ENCODE measurements at places on chromosomes 2 and 18.

DNA sequence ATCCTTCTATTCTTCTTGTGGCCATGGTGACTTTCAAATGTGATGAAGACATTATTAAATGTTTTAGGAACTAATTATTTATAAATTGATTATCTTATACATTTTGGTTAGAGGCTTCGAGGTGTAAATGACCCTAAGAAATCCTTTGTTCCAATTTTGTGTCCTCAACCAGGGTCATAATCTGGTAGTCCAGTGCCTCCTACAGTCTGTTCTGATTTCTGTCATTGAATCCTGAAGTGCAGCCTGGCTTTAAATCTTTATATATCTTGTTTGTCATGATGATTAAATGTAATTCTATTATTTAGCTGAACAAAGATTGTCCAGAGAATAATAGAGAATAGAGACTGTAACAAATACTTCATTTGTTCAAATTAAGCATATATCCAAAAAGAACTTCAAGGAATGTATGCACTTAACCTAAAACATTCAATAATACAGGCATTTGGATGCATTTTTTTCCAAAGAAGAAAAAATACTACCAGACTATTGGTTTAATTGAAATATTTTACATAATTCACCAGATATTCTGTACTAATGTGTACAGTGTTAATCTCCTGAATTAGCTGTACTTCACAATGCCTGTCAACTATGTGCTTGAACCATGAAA is 89.8 kb downstream of the PRPF40A start:
- DNase-seq: peak; percentile 75

DNA sequence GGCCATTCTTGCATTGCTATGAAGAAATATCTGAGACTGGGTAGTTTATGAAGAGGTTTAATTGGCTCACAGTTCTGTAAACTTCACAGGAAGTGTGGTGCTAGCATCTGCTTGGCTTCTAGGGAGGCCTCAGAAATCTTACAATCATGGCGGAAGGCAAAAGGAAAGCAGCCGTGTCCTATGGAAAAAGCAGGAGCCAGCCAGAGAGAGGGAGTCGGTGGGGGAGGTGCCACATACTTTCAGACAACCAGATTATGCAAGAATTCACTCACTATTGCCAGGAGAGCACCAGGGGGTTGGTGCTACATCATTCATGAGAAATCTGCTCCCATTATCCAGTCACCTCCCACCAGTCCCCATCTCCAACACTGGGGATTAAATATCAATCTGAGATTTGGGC is 64.1 kb downstream of the CPS1 start:
- DNase-seq: peak; percentile 62

- no peak for DNase-seq
Measured at GRCh38 chr2:9269695-9270360, 63.2 kb downstream of the ASAP2 start.

GRCh38 chr2:70104231-70105111 is 17.2 kb downstream of the PCBP1 start:
- DNase-seq: peak; percentile 85

GRCh38 chr2:211793690-211794089 is 744.9 kb downstream of the ERBB4 start:
- no peak for DNase-seq

- DNase-seq: no peak
Measured at GRCh38 chr2:192539306-192539705, 344.6 kb upstream of the TMEFF2 start.

GRCh38 chr2:137192366-137193310 is 427.3 kb downstream of the THSD7B start:
- peak; percentile 42 for DNase-seq

- DNase-seq: peak; percentile 6
Measured at GRCh38 chr2:136065384-136065783, 52.6 kb downstream of the CXCR4 start.

- no peak for DNase-seq
Measured at GRCh38 chr18:13564579-13564978, 161.8 kb downstream of the FAM210A start.

DNA sequence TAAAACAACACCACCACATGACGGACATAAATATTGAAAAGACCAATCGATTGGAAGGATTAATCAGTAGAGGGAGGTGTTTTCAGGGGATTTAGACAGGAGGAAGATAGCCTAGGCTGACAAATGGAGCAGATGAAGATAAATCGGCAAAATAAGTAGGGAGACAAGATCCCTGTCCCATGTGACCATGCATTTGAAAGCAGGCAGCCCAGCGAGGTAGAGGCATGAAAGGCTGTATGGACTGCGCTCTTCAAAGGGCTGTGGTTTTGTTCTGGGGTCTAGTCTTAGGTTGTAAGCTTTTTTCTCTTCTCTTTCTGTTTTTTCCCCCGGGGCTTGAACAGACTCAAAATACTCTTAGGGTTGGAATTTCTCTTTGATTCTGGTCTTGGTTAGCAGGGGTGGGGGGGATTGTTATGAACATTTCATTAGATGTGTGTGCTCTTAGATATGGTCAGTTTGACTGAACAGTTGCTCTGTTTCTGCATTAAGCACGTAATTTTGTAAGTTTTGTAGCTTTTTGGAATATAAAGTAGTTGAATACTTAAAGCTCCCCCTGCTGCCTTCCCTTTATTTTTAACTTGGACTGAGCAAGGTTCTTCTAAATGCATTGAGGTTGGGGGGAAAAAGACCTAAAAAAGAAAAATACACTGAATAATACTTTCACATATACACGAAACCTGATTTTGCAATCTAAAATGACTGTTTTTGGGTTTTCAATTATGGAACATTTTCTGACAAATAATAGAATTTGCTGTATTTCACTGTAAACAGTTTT is 32.2 kb downstream of the ZNF532 start:
- no peak for DNase-seq

DNA sequence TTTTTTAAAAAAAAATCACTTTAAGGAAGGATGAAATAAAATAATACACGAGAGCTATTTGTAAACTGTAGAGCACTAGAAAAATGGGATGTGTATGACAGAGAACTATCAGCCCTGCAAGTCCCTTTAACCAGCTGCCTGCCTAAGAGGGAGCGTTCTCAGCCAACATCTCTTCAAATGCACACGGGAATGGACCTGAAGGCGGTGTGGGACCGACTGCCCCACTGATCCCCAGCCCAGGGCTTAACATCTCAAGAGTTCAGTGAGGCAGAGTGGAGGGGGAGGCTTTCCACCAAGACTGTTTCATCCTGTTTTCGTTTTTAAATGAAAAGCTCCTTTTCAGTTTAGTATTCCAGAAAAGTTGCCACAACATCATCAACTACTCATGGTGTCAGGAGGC is 2.2 kb downstream of the INPP4A start:
- DNase-seq: no peak

- no peak for DNase-seq
Measured at GRCh38 chr2:210954386-210954907, 398.0 kb downstream of the CPS1 start.

GRCh38 chr2:112138159-112139032 is at the start of gene FBLN7:
TSS of gene FBLN7 (plus strand) at chr2:112138385. CDS start at chr2:112138656, 271 bp downstream.
- DNase-seq: peak; percentile 11

DNA sequence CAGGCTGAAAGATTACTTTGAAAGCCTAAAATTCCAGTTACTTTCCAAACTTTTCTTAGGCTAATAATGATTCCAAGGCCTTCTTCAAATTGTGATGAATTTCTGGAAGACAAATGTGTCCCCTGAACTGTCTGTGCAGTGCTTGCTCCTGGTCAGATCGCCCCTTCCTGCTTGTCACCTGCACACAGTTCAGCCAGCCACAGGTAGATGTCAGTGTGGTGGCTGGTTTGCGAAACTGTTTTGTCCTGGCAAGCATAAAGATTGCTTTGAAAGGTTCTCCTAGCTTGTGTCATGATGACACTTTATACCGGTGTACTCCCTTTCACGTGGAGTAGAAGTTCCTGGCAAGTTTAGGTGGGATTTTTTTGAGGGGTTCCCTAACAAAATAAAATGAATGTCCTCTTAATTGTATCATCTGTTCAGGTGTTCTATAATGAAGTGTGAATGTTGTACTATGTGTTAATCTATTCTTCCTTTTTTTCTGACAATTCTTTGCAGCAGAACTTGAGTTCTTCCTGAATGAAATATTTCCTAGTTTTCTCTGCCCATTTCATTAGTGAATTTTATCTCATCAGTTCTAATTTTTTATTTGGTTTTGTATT is 298.8 kb downstream of the ZNF407 start:
- peak; percentile 41 for DNase-seq

DNA sequence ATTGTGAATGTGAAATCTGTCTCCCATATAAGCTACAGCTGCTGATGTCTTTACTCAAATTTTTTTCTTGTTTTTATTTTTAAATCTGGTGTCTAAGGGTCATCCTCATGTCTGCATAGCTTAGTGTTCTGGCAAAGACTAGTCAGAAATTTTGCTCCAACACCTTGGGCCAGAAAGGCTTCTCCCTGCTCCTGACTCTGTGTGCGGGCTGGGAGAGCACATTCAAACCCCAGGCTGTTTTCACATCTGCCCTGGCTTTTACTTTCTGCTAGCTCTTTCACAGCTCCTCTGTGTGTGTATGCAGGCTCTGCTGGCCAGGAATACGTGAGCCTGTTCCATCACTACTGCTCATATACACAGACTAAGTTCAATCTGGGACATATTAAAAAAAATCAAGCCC is 102.9 kb upstream of the RIOK3 start:
- no peak for DNase-seq

DNA sequence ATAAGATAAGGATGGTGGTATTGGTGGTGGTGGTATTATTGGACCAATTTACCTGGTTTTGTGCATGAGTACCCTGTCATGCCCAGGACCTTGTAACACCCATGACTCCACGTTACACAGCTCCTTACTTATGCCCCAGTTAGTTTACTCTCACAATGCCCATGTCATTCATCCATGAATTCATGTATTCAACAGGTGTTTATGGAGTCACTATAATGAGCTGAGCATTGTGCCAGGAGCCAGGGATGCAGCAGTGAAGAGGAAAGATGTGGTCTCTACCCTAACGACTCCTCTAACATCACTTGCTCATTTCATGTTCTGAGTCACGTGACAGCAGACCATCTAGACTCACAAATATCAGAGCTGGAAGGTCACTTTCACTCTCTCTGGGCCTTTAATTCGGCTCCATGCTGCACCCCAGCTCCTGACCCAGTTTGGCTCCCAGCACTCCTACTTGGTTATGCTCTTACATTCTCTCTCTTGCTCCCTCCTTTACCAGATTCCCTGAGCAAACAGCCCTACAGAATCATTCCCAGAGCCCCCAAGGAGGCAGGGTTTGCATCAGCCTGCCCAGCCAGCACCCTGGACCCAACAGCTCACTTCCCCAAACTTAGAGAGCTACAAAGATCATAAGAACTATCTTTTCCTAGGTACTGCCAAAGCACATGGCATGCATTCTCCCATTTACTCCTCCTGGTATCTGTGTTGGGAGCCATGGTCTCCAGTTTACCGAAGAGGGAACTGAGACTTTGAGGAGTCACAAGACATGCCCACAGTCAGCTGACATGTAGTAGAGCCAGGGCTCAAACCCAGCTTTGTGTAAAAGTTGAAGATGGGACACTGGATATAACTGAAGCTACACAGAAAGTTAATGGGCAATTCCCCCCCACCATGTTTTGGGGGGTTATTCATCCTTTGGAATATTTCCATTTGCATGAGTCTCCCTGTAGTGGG is 449.9 kb downstream of the LRATD1 start:
- no peak for DNase-seq

GRCh38 chr2:238130111-238130695 is 8.3 kb upstream of the KLHL30 start:
- no peak for DNase-seq

DNA sequence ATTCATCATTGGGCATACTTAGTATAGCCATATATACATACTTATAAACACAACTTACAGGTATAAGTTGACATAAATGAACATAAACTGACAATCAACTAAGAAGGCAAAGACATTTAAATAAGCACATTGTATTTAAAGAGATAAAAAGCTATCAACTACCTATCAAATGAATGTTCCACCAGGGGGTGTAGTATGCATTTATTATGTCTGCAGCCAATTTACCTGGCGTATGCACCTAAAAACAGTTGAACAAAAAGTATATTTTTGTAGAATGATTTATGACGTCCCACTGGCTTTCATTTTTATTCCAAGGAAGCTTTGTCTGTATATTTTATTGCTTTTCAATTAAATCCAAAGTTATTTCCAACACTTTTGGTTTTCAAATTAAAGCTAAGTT is 323.5 kb downstream of the AFF3 start:
- peak; percentile 74 for DNase-seq

- no peak for DNase-seq
Measured at GRCh38 chr2:42087137-42087856, 39.5 kb downstream of the PKDCC start.

GRCh38 chr2:146265656-146266055 is 1579.2 kb upstream of the ACVR2A start:
- DNase-seq: no peak

DNA sequence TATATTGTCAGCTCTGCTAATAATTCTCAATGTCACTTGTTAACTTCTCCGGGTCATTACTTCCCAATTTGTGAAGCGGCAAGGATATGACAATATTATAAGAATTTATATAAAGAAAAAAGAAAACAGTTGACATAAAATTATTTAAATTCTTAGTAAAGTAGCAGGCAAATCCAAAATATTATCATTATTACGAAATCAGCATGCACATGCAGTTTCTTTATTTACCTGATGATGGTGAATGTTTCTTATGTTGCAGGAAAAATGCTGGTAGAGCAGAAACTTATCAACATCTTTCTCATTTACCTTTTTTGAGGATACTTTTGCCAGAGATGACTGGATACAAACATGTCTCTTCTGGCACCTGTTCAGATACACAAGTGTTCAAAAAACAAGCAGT is 38.1 kb downstream of the SRBD1 start:
- DNase-seq: no peak

DNA sequence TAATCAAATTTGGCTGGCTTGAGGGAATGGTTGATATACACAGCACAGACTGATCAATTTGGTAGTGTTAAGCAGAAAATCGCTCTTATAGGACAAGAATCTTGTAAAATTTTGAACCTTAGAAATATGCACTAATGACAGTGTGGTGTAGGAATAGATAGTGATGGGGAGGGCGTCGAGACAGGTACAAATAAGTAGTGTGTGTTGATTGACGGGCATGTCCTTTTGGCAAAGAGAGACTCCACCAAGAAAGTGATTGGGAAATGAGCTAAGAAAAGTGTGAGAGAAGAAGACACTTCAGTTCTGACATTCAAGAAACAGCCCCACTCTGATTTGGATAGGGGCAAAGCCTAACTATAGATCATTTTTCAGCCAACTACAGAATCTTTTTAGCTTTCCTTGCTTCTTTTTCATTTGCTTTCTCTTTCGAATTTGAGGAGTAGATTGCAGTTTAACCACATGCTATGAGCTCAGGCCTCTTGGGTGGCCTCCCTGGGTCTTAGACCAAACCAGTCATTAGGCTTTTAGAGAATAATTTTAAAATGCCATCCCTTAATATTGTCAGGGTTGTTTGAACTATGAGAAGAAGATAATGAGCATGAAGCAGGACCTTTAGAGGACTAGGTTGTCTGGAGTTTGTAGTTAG is 127.1 kb downstream of the CERS6 start:
- DNase-seq: peak; percentile 67

DNA sequence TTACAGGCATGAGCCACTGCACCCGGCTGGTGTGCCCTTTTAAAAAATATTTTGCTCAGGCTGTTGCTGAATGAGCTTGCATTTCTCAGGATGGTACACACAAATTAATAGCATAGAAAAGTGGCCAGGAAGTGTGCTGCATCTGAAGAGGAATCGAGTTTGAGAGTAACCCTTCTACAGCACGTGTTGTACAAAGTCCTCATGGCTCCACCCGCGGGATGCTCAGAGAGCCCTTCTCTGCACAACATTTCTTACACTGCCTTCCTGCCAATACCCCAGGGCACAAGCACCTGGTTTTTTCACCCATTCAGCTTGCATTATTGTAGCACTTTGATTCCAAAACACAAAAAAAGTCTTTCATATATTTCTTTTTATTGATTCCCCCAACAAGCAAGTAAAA is 90.1 kb upstream of the NEDD4L start:
- DNase-seq: no peak

Data from choroid plexus epithelial cell (primary cell).